Right ventricle myocardium superior (tissue), 1 donor: ENCODE measurements at places on chromosomes 3 and 15.

DNA sequence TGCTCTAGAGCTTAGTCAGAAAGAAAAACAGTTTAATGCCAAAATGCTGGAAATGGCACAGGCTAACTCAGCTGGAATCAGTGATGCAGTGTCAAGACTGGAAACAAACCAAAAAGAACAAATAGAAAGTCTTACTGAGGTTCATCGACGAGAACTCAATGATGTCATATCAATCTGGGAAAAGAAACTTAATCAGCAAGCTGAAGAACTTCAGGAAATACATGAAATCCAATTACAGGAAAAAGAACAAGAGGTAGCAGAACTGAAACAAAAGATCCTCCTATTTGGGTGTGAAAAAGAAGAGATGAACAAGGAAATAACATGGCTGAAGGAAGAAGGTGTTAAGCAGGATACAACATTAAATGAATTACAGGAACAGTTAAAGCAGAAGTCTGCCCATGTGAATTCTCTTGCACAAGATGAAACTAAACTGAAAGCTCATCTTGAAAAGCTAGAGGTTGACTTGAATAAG, 150.5 kb upstream of the LRRFIP2 start:
- no peak for DNase-seq

GRCh38 chr3:23508464-23508863, 297.3 kb upstream of the UBE2E1 start:
- no peak for DNase-seq

- DNase-seq: no peak
Measured at GRCh38 chr15:49063402-49064280, 17.4 kb upstream of the SECISBP2L start.

- no peak for DNase-seq
Measured at GRCh38 chr15:32856753-32857152, 138.9 kb downstream of the GREM1 start.

- no peak for DNase-seq
Measured at GRCh38 chr3:100002599-100003350, 111.5 kb downstream of the FILIP1L start.

- no peak for DNase-seq
Measured at GRCh38 chr3:46811615-46812236, 51.5 kb downstream of the MYL3 start.

DNA sequence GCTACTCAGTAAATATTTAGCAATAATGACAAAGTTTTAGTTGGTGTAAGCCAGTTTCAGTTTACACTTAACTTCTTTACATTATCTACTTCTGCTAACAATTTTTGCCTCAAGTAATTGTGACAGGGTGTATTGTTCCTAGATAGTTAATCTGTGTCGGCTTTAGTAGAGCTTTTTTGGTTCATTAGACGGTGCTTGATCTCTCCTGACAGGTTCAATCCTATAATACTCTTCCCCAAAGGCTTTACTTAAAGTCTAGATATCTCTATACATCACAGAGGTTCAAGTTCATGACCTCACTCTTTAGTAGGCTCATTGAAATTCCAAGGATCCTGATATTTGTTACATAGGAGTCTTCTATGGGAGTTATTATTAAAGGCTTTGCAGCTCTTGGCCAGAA, 365.6 kb upstream of the DPPA4 start:
- no peak for DNase-seq
